Skin of body (tissue), 3 donors: ENCODE measurements at places on chromosomes 2 and 18. TPM values are rescaled to one million over a fixed set of nuclear protein-coding genes. Genes with fewer than 3 reads are reported as not detected.

- no peak for DNase-seq
These were observed 15.8 kb downstream of the HS1BP3 start for GRCh38 chr2:20635113-20635510.

GRCh38 chr2:220949466-220949865, 622.6 kb downstream of the EPHA4 start:
- DNase-seq: no peak

- DNase-seq: no peak
These were observed 92.9 kb downstream of the FMNL2 start for GRCh38 chr2:152427902-152428301.

DNA sequence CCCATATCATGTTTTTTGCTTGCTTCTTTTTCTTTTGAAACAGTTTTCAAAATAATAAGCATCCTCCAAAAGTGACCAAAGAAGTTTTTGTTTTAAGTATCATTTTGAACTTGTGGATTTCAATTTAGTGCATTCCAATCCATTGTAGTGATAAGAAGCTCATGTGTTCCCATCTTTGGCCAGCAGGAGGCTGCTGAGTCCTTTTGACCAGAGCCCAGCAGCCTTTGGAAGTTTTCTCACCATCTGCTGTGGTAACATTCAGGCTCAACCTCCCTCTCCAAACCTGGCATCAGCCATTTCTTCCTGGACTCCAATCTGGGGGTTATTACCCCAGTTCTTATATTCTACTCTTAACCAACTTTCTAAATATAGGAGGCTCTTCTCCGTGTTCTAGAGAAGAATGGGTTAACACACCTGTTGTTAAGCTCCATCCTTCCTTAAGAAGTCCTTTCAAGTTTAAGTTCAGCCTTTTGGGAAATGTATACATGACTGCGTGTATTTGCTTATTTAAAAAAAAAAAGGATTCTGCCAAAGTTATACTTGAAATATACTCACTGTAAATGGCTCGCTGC, 39.0 kb upstream of the MAL start:
- no peak for DNase-seq

DNA sequence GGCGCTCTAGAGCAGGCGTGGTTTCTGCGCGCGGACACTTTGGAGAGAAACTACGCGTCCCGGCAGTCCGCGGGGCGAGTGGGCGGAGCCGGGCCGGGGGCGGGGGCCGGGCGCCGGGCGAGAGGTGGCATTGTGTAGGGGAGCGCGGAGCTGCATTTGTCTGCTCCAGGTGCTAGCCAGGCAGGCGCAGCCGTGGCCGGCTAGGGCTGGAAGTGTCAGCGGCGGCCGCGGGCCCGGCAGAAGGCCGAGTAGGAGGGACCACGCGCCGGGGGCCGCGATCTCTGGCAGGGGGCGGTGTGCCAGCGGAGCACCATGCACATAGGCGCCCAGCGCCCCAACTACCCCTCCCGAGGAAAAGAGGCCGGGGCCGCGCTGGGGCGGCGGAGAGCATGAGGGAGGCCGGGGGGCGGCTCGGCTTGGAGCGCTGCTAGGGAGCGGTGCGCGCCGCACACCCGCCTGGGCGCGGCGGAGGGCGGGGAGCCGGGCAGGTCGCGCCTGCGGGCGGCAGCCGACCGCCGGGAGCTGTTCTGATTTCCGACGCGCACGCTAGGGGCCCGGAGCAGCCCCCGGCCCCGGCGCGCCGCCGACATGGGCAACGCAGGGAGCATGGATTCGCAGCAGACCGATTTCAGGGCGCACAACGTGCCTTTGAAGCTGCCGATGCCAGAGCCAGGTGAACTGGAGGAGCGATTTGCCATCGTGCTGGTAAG, at the start of gene FMNL2:
Gene FMNL2 (plus strand): TSS at position 159 of the 710 bp plus-strand sequence.
- DNase-seq: peak; percentile 73

GRCh38 chr2:40039549-40039948, 260.5 kb upstream of the THUMPD2 start:
- no peak for DNase-seq

DNA sequence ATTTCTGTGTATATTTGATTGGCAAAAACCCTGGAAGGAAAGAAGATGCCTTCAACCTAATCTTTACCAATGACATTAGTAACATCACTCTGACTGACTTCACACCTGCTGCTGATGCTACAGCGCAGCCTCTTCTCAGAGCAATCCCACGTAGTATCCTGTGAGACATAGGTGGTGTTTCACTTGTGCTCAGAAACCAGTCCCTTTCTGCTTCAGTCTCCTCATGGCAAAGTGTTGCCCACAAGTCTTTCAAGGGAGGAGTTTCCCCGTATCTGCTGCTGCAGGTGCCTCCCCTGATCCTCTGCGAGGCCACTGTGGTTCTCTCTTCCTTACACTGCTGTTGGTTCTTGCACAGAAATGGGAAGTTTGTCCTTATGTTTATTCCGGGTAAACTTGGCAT, 433.2 kb upstream of the TNP1 start:
- no peak for DNase-seq

DNA sequence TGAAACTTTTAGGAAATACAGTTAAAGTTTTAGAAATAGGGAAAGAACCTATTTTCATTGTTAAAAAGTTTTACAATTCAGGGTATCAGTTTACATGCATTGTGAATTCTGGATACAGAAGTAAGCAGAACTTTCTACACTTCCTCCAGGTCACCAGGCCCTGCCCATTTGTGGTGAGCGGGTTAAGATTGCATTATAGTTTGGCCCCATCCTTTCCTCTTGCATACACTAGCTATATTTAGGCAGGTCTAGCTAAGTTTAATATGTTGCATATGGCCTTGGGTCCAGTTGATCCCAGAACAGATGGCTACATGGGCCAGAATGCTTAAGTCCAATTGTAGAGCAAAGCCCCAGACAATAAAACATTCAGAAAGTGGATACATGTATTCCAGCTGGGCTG, 4.8 kb downstream of the VWA3B start:
- DNase-seq: no peak

KHK gene
- total RNA-seq: 1.7 TPM

NIFK gene
- total RNA-seq: 46.1 TPM

RUFY4 gene
- 0.10 TPM for total RNA-seq

MALL gene
- 7.1 TPM for total RNA-seq
